ENCODE measurements at places on chromosomes 1 and 21.

- no peak for DNase-seq
Measured at GRCh38 chr1:214029796-214030195, 42.0 kb downstream of the PROX1 start.

DNA sequence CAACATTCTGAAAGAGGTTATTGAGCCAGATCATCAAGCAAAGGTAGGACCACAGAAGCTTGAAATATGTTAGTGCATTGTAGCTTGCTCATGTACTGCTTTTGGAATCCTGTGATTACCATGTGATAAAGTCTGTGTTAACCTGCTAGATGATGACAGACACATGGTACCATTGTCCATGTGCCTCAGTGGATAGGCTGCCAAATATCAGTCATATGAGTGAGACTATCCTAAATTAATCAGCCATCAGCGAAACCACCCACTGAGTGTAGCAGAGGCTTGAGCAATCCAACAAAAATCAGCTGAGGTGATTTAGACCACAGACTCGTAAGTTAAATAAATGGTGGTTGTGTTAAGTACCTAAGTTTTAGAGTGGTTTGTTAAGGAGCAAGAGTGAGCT lies 32.7 kb upstream of the CRB1 start:
- DNase-seq: no peak

GRCh38 chr1:172561252-172561651 lies 28.3 kb downstream of the SUCO start:
- no peak for DNase-seq

DNA sequence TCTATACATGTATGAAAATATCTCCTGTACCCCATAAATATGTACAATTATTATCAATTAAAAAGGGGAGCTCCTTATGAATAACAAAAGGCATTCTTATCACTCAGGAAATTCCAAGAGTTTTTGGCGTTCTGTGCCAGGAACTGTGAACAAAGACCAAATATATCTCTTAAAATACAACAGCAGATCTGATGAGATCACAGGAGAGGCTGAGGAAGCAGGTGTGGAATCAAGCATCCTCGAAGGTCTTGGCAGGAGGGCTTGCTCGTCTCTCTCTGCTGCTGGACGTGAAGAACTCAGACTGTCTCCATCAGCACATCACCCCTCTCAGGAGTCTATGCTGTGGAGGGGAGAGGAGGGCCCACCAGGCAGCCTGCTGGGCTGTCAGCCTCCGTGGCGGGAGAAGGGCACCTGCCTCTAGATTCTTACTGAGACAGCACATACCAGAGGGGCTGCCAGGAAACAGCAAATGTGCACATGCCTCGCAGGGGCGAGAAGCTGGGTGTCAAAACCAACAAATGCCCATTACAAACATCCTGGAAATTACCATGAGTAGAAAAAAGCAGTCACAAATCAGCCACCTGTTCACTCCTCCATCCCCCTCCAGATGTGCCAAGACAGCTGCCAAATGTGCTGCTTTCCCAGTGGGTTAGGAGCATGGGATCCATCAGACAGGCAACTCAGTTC lies 30.8 kb upstream of the FAM89A start:
- no peak for DNase-seq

GRCh38 chr1:7552402-7552801 lies 218.7 kb upstream of the VAMP3 start:
- no peak for DNase-seq

DNA sequence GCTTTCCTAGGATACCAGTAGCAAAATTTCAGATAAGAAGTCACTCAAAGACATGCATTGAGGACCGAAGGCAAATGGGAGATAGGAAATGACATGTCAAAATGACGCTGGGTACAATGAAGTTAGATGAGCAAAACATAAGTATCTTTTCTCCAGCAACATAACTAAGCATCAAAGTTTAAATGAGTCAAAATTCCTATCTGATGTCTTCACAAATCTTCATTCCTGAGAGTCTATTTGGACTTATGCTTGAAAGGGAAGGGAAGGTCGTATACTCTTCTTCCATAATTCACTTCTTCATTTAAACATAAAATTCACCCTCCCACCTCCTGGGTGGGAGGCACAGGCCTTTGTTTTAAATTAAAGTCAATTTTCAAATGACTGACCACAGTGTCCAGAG lies 4.1 kb upstream of the TMEM81 start:
- no peak for DNase-seq

GRCh38 chr1:38567401-38567800 lies 292.2 kb downstream of the RRAGC start:
- no peak for DNase-seq

DNA sequence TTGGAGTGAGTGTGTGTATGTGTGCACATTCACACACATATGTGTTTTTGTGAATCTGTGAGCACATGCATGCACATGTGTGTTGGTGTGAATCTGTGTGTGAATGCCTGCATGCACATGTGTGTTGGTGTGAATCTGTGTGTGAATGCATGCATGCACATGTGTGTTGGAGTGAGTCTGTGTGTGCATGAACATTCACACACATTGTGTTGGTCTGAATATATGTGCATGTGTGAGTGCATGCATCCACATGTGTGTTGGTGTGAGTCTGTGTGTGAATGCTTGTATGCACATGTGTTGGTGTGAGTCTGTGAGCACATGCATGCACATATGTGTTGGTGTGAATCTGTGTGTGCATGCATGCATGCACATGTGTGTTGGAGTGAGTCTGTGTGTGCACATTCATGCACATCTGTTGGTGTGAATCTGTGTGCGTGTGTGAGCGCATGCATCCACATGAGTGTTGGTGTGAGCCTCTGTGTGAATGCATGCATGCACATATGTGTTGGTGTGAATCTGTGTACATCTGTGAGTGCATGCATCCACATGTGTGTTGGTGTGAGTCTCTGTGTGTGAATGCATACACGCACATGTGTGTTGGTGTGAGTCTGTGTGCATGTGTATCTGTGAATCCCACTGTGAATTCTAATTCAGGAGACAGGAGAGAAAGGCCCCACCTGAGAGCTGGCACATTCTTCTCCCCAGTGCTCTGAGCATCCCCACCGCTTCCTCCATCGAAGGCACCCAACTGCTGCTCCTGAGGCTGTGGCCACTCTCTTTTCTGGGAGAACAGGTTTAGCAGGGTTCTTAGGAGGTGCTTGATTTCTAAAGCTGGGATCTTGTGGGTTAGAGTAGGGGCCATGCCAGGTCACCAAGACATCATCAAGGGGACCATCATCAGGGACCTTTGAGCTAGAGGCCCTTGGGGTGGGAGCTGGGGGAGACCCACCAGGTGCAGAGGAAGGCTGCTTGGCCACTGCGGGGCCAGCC lies 117.5 kb upstream of the ARHGEF16 start:
- no peak for DNase-seq
